Activated T-cell treated with anti-CD3 and anti-CD28 coated beads, Interleukin-2, amount 50 U/mL, for 24 hours (primary cell): ENCODE measurements at places on chromosomes 12 and 14.

DNA sequence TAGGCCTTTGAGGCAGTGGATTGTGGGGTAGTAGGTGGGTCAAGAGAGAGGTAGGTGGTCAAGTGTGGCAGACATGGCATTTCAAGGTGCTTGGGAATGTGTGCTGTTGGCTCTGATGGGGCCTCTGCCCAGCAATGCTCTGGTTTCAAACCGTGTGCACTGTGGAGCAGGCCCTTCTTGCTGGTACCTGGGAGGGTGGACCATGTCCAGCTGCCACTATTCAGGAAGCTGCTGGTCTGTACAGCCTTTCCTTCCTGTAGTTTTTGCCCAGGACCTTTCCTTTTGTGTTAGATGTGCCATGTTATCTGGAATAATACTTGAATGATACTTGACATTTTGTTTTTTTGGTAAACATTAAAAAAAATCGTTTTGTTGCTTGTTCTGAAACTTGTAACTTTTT, 14.8 kb downstream of the RIMKLB start:
- DNase-seq: no peak

DNA sequence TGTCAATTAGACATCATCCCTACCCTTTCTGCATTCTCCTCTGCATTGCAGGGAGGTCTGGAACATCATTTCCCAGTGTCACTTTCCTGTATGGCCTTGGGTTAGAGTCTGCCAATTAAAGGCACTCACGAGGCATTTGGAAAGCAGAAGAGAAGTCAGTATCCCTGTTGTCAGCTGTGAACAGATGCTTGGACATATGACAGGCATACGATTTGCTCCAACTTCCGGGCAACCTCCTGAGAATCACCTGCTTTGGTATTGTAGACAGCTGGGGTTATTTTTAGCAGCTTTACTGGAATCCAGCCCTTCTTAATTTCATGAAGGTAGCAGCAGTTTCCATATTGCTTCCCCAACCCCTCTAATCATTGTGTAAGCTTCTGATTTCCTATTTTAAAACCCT, 88.7 kb upstream of the DHRS4 start:
- no peak for DNase-seq

DNA sequence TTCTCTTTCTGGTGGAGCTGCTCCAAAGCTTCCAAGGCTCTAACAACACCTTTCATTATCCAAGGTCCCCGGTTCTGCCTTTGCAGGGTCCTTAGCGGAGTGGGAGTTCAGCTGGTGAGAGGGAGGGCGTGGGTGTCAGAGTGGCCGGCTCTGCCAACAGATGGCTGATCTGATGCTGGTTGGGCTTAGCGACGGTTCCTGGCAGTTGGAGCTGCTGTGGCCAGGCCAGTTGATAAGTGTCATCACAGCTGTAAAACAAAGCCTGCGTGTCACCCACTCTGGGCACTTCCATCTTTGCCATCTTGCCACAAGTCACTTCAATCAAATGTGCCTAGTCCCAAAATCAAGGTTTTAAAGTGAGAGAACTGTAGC, 36.3 kb downstream of the RIN3 start:
- DNase-seq: no peak

DNA sequence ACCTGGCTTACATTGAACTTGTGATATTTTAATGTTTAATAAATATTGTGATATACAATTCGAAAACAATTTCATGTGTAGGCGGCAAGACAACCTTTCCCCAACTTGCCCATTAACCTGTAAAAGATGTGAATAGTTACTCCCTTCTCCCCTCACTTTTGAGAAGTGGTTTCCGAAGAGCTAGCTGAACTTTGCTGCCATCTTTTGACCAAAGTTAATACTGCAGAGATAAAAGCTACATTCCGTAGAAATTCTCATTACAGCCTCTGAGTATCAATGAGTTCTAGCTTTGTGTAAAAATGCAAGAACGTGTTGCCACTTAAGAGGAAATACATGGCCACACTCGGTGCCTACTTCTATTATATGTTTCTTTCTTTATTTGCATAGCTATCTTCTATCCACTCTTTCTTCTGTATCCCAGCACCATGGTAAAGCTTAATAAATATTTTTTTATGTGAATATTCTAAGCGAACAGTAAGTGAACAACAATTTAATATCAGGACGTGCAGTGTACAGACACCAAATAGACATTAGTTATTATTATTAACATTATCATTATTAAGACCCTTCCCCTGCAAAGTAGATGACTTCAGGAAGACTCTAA, 105.1 kb upstream of the TMEM260 start:
- DNase-seq: no peak

GRCh38 chr12:62763861-62764645, 170.9 kb downstream of the PPM1H start:
- DNase-seq: no peak

- no peak for DNase-seq
Measured at GRCh38 chr12:131195796-131196195, 242.1 kb downstream of the ADGRD1 start.

GRCh38 chr12:4645023-4645422, 3.8 kb downstream of the AKAP3 start:
- DNase-seq: no peak

GRCh38 chr12:40104461-40105264, 1.2 kb downstream of the SLC2A13 start:
- no peak for DNase-seq

GRCh38 chr12:44511289-44511688, 364.8 kb downstream of the NELL2 start:
- no peak for DNase-seq

GRCh38 chr14:71116568-71117122, 209.4 kb downstream of the PCNX1 start:
- DNase-seq: no peak

- DNase-seq: no peak
Measured at GRCh38 chr12:88946372-88946997, 366.2 kb upstream of the KITLG start.

DNA sequence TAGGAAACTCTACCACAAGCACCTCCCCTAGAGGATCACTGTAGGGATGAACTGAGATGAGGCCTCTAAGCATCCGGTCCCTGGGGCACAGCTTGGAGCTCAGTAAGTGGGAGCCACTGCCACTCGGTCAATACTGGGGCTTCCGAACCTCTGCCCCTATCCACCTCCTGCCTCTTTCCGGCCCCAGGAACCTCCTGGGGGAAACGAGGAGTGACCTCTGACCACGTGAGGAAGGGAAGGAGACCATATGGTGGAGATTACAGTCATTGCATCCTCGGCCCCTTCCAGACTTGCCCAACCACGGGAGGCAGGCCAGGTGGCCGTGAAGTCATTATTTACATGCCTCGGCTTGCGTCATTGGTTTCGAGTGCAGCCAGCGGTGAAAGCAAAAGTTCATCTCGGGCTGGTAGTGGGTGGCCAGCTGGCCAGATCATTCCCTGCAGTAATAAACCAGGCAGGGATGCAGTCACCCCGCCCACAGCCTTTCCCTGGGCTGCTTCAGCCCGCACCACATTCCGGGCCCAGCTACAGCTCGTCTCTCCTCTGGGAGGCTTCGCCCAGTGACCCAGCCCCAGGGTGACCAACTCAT, 65.4 kb downstream of the C14orf132 start:
- DNase-seq: peak; percentile 7

- DNase-seq: no peak
Measured at GRCh38 chr12:101648195-101648594, 49.2 kb upstream of the CHPT1 start.

- no peak for DNase-seq
Measured at GRCh38 chr12:57875753-57876547, 29.4 kb upstream of the CTDSP2 start.

GRCh38 chr14:58631732-58632131, 6.0 kb upstream of the DACT1 start:
- DNase-seq: no peak

GRCh38 chr12:59808317-59808910, 212.6 kb downstream of the SLC16A7 start:
- DNase-seq: no peak

DNA sequence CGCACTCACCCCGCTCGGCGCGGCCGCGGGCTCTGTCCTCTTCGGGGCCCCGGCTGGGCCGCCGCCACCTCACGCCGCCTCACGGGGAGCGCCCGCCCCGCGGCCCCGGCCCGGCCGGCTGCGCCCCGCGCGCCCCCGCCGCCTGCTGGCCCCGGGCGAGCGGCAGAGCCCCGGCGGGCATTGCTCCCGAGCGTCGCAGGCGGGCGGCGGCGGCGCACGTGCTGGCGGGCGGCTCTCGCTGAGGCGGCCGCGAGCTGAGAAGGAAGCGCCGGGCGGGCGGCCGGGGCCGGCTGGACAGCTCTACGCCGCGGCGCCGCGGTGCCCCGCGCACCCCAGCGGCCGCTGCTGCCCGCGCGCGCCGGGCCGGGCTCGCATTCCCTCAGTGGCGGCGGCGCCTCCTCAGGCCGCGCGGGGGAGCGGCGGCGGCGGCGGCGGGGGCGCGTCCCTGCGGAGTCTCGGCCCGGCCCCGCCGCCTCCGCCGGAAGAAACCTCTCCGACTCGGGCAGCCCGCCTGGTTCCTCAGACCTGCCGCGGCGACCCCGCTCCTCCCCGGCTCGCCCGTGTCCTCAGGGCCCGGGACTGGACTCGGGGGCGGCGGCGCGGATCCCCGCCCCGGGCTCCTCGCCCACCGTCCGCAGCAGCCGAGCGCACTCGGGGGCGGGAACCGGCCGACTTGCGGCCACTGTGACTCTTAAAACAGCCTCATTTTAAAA, at the start of gene PITPNM2:
TSS of gene PITPNM2 (minus strand) at position 347 of the 713 bp plus-strand sequence. CDS start 116,500 bp downstream, outside the sequence.
- peak; percentile 79 for DNase-seq

DNA sequence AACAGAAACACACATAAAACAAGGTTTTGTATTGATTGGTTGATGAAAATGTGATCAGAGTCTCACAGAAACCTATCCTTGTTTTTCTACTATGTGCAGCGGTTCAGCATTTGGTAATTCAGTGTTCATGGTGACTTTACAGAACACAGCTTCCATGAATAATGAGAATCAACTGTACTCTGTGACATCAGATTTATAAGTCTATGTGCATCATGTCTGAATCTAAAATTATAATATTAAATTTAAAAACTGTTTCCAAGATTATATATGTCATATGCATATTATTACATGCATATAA, 104.3 kb downstream of the SLC16A7 start:
- no peak for DNase-seq

GRCh38 chr12:120199025-120199424, 1.9 kb downstream of the RPLP0 start:
- peak; percentile 41 for DNase-seq

DNA sequence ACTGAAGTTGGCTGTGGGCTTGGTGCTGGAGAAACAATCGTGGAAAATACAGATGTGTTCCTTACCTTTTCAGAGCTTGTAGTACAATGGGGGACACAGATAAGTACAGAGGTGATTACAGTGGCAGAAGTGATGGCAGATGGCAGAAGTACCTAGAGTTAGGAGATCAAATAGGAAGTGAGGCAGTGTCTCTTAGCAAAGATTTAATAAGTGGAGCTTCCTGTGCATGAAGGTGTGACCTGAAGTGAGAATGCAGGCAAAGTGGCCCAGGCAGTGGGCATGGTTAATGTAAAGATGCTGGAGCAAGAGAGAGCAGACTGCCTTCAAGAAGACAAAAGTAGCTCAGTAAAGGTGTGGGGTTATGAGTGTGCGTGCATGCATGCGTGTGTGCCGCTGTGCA, 16.0 kb downstream of the LRRK2 start:
- no peak for DNase-seq

DNA sequence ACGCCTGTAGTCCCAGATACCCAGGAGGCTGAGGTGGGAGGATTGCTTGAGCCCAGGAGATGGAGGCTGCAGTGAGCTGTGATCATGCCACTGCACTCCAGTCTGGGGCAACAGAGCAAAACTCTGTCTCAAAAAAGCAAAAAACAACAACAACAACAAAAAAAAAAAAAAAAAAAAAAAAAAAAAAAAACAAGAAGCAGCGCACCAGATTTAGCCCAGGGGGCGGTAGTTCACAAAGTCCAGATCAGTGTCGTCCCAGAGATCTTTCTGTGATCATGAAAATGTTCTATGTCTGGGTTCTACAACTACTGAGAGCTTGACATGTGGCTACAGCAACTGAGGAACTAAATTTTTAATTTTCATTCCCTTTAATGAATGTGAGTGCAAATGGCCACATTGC, 27.4 kb downstream of the OAS2 start:
- DNase-seq: no peak

DNA sequence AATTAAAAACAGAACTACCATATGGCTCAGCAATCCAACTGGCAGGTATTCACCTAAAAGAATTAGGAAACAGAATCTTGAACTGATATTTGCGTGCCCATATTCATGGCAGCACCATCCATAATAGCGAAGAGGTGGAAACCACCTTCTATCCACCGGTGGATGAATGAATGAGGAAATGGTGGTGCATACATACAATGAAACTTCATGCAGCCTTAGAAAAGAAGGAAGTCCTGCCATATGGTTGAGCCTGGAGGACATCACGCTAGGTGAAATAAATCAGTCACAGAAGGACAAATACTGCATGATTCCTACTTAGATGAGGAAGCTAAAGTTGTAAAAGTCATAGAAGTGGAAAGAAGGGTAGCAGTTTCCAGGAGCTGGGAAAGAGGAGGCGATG, 6.6 kb downstream of the TCL1A start:
- no peak for DNase-seq

DNA sequence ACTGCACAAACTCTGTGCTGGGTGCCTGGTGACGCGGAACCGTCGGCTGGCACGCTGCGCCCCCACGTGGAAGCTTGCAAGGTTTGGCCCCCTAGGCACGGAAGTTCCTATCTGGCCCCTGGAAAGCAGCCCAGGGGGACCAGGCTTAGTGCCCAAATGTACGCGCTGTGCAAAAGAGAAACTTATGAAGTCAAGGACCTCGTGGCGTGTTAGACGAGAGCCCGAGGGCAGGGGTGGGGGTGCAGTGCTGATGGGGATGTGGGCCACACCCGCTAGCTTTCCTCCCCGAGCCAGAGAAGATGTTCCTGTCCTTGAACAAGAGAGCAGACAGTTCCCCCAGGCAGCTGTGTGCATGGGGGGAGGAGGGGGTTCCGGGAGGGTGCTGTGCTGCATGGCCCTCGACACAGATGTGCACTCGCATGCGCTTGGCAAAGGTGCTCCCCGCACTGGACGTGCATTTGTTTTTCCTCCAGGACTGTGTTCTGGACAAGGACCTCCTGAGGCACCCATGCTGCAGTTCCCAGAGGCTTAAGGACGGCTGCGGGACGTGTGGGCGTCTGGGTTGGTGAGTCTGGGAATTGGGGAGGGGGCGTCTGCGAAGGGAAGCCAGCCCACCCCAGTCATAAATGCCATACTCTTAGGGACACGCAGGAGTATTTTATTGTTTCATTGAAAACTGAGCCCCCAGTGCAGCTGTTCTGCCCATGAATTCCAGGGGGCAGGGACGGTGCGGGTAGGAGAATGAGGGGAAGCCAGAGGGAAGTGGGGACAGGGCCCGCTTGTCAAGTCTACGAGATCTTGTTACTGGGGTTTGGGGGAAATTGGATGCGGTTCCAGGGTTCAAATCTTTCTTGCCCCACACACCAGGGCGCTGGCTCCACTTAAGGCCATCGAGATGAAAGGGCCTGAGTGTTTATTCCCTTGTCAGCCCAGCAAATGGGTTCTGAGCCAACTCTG, 80.0 kb downstream of the NTF3 start:
- DNase-seq: no peak

GRCh38 chr12:25875661-25876060, 82.8 kb upstream of the RASSF8 start:
- DNase-seq: no peak

- DNase-seq: no peak
Measured at GRCh38 chr12:32070370-32070769, 36.3 kb upstream of the BICD1 start.
